ENCODE measurements at places on chromosomes 11 and 22.
A peak's percentile ranks its signal among the peaks of the same experiment; 100 is the strongest.

DNA sequence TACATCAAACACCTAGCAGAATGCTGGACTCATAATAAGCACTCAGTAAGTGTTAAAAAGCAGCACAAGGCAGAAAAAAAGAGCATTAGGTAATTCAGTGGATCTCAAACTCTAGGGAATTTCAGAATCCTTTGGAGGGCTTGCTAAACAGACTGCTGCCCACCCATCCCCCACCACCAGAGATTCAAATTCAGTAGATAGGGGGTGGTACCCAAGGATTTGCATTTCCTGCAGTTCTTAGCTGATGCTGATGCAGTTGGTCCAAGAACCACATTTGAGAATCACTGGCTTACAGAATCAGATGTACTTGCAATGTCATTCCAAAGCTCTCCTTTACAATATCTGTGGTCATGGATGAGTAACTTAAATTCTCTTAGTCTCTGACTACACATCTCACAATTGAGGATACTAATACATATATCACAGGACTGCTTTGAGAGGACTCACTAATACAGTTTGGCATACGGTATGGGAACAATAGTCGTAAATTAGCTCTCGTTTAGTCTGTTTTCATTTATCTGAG, 664.5 kb downstream of the KCNA4 start:
- DNase-seq = no peak

GRCh38 chr11:30595934-30596333, 9.8 kb upstream of the MPPED2 start:
- DNase-seq = no peak

GRCh38 chr22:48488611-48489511, 1338.8 kb downstream of the BRD1 start:
- no peak for DNase-seq

- no peak for DNase-seq
Measured at GRCh38 chr11:64849598-64850356, 5.3 kb upstream of the CDC42BPG start.

GRCh38 chr11:35010654-35011053, 94.2 kb downstream of the PDHX start:
- no peak for DNase-seq

DNA sequence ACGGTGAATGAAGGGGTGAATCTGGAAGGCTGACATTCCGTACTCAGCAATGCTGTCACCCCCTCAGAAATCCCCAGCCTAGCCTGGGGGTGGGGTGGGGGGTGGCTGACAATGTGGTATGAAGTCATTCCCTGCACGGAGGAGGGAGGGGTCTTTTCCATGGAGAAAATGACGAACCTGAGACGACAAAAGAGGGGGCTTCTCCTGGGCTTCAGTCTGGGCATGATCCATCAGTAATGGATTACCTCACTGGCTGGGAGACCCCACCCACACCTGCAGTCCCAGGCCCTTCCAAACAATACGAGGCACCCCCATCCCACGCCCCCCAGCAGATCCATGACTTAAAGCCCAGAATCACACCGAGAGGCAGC, 1.0 kb downstream of the KIAA0930 start:
- DNase-seq = no peak

- no peak for DNase-seq
Measured at GRCh38 chr22:46897246-46897623, 134.8 kb downstream of the TBC1D22A start.

DNA sequence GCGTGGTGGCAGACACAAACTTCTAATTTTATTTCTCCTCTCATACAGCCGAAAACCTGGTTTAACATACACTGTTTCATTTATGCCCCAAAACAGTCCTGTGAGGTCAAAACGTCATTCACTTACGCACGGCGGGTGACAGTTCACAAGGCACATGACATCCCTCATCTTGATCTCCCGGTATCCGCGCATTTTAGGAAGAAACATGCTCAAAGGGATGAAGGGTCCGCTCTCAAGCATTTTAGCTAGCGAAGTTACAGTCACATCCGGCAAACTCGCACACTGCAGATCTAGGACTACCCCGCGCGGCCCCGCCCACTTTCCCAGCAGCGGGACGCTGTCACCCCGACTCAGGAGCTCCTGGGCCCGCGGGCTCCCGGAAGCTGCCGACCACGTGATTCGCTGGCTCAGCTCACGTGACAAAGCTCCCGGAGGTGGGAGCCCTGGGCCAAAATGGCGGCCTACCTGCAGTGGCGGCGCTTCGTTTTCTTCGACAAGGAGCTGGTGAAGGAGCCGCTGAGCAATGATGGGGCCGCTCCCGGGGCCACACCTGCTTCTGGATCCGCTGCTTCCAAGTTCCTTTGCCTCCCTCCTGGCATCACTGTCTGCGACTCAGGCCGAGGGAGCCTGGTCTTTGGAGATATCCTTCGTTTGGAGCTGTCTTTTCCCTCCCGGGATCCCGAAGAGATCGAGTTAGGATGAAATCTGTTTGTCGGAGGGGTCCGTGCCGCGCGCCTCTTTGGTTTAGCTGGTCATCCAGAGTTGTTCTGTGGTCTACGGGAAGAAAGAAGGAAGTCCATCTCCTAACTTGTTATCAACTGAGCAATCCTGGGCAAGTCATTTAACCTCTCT, at the start of gene VPS11:
VPS11 (plus strand) TSS at position 448 of the 852 bp plus-strand sequence; CDS start at position 454, 6 bp downstream.
- DNase-seq = peak; percentile 78

GRCh38 chr11:117980280-117980679, 5.9 kb upstream of the IL10RA start:
- DNase-seq = no peak

- DNase-seq = no peak
Measured at GRCh38 chr11:80031014-80031600, 590.3 kb upstream of the TENM4 start.

- DNase-seq = no peak
Measured at GRCh38 chr11:112042161-112042960, 17.2 kb downstream of the DLAT start.

DNA sequence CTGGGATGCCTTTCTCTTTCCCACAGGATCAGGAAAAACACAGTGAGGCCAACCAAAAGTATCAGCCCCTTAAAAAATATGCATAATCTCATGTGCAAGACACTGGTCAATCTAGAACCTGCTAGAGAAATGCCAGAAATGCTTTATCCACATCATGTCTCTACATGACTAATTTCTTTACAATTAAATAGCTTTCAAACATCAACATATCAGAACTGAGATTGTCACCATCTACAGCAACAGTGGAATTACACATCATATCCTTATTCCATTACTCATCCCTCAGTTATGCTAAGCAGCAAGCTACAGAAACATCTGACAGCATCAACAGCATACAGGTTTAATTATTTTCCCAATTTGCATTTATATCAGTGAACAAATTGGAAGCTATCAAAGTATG, 78.8 kb downstream of the DDIAS start:
- peak; percentile 50 for DNase-seq

GRCh38 chr11:34245041-34245440, 112.8 kb downstream of the ABTB2 start:
- no peak for DNase-seq

GRCh38 chr11:93396316-93396715, 65.8 kb downstream of the DEUP1 start:
- DNase-seq = no peak

- DNase-seq = no peak
Measured at GRCh38 chr11:79708319-79708932, 267.6 kb upstream of the TENM4 start.

- DNase-seq = no peak
Measured at GRCh38 chr11:61173456-61173855, 12.2 kb upstream of the VPS37C start.

- DNase-seq = no peak
Measured at GRCh38 chr11:8381343-8381742, 117.7 kb upstream of the LMO1 start.

DNA sequence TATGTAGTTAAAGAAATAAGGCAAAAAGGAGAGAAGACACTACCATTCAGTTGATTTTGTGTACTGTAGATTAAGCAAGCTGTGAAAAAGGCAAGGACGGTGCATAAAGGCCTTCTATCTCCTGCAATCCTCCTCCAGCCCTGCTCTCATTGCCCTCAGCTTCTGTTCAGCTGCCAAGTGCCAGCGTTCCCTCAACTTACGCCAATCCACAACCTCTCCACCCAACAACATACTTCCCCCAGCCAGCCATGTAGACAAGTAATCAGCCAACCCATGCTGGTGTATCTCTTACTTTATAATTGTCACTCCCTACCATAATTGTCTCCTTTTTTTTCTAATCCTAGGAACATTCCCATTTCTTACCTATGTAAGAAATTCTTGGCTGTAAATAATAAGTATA, 30.1 kb upstream of the ANO5 start:
- no peak for DNase-seq

- no peak for DNase-seq
Measured at GRCh38 chr11:96050435-96051182, 126.7 kb upstream of the MTMR2 start.

GRCh38 chr11:64933935-64934681, 1.6 kb downstream of the GPHA2 start:
- DNase-seq = no peak

GRCh38 chr22:49230194-49230577, 597.5 kb downstream of the BRD1 start:
- no peak for DNase-seq

- DNase-seq = no peak
Measured at GRCh38 chr22:25334162-25334490, 114.7 kb downstream of the CRYBB2 start.

- no peak for DNase-seq
Measured at GRCh38 chr11:44904261-44905020, 46.2 kb downstream of the TP53I11 start.

DNA sequence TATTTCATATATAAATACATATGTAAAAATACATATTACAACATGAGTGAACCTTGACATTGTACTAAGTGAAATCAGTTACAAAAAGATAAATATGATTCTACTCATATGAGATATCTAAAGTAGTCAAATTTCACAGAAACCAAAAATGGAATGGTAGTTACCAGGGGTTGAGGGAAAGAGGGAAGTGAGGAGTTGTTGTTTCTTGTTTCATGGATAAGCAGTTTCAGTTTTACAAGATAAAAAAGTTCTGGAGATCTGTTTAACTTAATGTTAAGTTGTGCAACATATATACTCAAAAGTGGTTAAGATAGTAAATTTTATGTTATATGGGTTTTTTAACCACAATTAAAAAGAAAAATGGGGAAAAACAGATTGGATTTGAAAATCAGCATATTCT, 107.7 kb downstream of the ELP4 start:
- no peak for DNase-seq

GRCh38 chr22:37258005-37258752, 14.1 kb upstream of the RAC2 start:
- DNase-seq = no peak

DNA sequence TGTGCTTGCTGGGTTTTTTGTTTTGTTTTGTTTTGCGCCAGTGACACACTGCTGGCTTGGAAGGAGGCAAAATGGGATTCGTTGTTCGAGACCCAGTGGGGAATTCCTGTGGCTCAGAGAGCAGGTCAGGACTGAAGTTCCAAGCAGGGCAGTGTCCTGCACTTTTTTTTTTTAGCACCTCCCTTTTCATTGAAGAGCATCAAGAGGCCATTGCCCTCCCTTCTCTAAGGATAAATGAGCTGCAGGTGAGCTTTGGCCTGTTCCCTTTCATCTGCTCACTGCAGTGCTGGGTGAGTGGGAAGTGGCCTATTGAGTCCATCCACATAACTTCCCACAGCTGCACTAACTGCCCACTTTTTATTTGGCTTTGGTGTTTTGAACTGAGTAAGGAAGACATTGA, 87.8 kb downstream of the ARHGAP42 start:
- DNase-seq = no peak

GRCh38 chr11:57081356-57081755, 92.6 kb downstream of the OR5AK2 start:
- no peak for DNase-seq

DNA sequence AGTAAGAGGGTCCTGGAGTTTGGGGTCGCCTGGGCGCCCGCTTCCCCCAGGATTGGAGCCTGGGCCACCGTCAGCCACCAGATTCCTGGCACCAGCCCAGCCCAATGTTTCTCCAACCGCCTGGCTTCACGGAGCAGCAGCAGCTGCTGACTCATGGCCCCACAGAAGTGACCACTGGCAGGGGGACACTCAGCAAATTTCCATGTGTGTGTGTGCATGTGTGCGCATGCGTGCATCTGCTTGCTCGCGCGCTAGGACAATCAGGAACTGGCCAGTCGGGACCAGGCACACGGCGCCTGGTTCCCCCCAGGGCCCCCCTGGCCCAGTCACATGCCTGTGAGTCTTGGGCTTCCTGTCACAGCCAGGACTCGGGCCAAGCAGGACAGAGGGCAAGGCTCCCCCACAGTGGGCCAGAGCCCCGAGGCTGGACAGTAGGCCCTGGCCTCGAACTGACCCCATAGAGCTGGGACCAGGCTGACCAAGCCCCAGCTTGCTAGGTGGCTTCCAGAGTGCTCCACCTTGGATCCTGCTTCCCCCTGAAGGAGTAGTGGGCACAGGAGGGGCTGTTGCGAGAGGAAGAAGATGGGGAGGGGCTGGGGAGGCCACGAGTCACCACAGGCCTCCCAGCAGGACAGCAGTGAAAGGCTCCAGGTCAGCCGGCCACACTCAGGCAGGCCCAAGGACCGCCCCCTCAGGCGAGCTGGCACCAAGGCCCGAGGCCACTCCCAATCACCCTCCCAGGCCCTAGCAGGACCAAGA, 3.2 kb downstream of the CTSD start:
- no peak for DNase-seq

DNA sequence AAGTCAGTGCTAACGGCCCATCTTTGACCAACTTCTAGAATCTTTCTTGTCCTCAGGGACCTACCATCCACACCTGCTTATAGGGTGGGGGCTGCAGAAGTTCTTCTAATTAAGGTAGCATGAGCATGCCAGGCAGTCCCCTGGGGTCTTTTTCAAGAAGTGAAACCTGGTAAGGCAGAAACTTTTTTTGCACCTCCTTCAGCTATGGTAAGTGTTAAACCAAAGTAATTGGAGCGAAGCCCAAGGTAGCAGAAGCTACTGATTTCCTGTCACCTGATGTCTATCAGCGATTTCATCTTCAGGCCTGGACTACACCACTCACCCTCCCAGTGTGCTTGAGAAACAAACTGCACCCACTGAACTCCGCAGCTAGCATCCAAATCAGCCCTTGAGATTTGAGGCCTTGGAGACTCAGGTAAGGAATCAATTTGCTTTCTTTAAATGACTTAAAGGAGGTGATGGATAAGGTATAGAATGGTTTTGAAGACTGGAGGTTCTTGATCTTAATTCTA, at the start of gene MS4A1:
MS4A1 (plus strand) TSS at position 317 of the 512 bp plus-strand sequence. CDS start 6,528 bp downstream, outside the sequence.
- no peak for DNase-seq

DNA sequence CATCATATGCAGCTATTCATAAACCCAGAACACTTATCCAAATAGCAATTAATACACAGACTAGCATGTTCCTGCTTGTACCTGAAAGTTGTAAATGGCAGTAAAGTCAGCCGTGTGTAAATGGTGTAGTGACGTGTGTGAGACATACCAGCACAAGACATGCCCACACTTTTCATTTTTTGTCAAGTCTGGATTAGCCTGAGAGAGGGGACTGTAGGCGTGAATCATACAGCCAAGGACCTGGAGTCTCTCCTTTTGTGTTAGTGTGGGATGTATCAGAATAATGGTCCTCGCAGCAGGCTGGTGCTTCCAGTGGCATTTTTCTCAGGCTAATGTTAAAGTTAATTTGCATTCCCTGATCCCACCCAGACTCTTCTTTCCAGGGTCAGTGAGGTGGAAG, 116.8 kb upstream of the BMAL1 start:
- DNase-seq = no peak

- DNase-seq = no peak
Measured at GRCh38 chr11:110050201-110050506, 43.0 kb upstream of the ZC3H12C start.
